Stimulated activated naive CD4-positive, alpha-beta T cell (primary cell): ENCODE measurements at places on chromosomes 2 and 18.
A peak's percentile ranks its signal among the peaks of the same experiment; 100 is the strongest.

DNA sequence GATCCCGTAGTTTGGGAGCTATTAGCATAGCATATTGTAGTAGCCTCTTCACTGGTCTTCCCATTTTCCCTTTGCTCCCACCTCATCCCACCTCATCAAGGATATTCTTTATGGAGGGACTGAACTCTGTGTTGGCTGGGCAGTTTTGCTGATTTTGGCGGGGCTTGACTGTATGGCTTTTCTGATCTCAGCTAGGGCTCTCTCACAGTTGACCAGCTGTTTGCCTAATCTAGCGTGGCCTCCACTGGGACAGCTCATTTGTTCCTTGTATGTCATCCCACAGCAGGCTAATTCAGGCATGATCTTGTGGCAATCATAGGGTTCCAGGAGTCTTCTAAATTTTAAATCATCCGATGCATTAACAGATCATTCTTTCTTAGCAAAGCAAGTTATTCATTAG is 30.2 kb upstream of the MTX2 start:
- no peak for DNase-seq

- DNase-seq = no peak
Measured at GRCh38 chr2:203875471-203875870, 7.9 kb downstream of the CTLA4 start.

GRCh38 chr18:80046961-80047541 is 12.8 kb downstream of the RBFA start:
- no peak for DNase-seq

DNA sequence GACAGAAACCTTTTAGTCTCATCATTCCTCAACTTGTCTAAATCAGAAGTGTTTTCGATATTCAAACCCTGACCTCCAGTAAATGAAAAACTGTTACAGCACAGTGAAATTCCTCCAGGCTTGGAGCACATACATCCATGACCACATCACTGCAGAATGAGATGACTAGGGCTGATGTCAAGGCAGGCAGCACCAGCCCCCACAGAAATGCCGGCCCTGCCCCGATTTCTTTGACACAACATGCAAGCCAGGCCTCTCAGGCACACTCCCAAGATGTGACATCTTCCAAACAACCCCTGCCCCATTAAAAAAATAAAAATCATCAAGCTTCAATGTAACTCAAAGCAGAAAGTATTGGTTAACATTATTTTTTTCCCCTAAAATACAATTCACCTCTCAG is 103.3 kb downstream of the CTAGE1 start:
- DNase-seq = no peak

GRCh38 chr2:229474125-229474524 is 203.0 kb upstream of the PID1 start:
- DNase-seq = no peak

- no peak for DNase-seq
Measured at GRCh38 chr2:6036211-6036610, 344.0 kb downstream of the SOX11 start.

- DNase-seq = peak; percentile 18
Measured at GRCh38 chr2:195498176-195498575, 158.8 kb upstream of the SLC39A10 start.
